ENCODE measurements at places on chromosomes 5 and 9.

GRCh38 chr9:108997112-108997511 lies 16.2 kb downstream of the CTNNAL1 start:
- DNase-seq, result no peak

DNA sequence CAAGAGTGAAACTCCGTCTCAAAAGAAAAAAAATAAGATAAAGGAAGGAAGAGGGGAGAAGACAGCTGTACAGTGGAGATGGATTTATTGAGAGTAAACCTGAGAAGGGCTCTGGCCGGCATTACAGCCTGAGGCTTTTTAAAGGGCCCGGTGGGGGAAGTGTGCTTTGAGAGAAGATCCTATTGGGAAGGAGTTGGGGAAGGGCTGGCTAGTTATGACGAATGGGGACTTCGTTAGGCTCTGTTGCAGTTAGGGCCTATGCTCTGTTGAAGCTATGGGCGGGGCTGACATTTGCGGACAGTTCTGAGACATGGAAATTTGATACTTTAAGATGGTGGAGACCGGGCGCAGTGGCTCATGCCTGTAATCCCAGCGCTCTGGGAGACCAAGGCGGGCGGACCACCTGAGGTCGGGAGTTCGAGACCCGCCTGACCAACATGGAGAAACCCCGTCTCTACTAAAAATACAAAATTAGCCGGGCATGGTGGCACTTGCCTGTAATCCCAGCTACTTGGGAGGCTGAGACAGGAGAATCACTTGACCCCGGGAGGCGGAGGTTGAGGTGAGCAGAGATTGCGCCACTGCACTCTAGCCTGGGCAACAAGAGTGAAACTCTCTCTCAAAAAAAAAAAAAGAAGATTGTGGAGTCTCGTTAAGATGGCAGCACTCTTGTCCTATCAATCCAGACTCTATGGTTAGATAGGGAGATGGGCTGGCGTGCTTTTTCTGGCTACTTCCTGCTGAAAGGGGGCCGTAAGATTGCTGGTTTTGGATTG lies 33.2 kb downstream of the C9orf50 start:
- no peak for DNase-seq

GRCh38 chr5:149878371-149878770 lies 66.2 kb downstream of the PDE6A start:
- no peak for DNase-seq

GRCh38 chr5:163877865-163878264 lies 372.4 kb downstream of the MAT2B start:
- no peak for DNase-seq

DNA sequence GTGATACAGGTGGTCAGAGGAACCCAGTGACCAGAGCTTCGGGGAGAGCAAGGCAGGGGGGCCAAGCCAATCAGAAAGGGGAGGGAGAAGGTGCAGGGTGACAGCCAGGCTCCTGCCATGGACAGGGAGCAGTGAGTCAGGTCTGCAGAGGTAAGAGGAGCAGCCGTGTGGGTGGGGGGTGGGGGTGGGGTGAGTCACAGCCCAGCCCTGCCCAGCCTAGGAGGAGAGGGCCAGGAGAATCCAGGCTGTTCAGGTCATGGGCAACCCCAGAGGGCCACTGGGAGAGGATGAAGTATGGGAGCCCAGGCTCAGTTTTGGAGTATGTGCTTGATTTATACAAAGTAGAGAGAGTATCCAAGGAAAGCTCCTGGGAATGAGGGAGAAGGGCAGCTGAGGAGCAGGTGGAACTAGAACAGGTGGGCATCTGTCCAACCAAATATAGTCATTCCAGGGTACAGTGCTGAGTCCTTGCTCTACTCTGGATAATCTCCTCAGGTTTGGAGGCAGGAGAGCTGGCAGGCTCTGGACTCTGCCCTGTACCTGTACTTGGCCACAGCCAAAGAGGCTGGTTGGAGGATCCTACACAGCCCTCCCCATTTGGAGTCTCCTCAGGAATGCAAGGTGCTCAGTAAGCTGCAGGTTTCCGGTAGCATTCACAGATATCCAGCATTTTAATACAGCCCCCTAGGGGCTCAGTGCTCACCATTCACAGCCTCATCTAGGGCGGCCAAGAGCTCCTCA lies 1.6 kb downstream of the HBEGF start:
- DNase-seq, result no peak

- no peak for DNase-seq
Observed at GRCh38 chr5:174999581-174999980, 275.2 kb downstream of the MSX2 start.

GRCh38 chr5:80976985-80977384 lies 16.8 kb downstream of the RASGRF2 start:
- no peak for DNase-seq

GRCh38 chr5:72921886-72922285 lies 34.0 kb upstream of the FCHO2 start:
- DNase-seq, result no peak

DNA sequence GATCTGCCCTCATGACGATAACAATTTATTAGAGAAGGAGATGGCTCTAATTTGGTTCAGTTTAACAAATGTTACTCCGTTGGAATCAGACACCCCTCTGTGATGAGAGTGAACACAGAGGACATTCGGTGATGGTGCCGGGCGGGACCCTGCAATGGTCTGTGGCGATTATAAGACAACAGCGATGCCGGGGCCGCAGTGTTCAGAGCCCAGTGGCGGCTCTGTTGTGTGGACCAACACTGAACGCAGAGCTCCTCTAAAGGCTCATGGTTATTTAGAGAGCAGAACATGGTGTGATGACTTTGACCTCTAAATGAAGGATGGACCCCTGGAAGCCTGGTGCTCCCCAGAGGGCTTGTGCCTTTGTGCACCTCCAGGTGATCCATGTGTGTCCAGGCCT lies 21.2 kb downstream of the UBE2QL1 start:
- no peak for DNase-seq

DNA sequence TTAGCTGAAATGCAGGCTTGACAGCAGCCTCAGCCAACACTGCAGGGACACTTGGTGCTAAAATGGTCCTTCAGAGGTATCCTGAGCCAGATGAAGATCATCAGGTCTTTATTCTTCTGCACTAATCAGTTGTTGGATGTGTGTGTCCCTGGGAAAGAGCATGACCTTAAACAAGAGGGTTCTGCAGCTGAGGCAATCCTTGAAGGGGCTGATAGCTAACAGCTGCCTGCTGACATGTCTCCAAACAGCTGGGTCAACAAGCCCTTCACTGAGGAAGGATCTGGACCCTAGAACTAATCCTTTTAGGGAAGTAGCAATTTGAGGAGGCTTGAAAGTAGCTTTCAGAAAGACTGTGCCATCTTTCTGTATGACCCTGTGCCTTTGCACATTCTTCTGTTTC lies 376.3 kb upstream of the ACTBL2 start:
- DNase-seq, result no peak

DNA sequence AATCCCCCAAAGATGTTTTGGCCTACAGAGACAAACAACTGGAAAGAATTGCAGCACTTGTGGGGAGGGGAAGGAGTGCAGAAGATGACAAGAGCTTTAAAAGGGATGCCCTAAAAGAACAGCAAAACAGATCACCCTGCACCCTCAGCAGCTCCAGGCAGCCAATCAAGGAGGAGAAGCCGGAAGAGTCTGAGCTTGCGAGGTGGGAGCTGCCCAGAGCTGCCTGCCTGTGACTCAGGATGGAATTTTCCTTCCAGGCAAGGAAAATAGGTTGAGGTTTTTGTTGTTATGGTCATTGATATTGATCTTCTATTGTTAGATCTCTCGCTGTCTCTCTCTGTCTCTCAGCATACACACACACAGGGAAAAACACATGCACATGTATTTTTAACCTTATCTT lies 70.3 kb upstream of the MAP1B start:
- DNase-seq, result no peak

DNA sequence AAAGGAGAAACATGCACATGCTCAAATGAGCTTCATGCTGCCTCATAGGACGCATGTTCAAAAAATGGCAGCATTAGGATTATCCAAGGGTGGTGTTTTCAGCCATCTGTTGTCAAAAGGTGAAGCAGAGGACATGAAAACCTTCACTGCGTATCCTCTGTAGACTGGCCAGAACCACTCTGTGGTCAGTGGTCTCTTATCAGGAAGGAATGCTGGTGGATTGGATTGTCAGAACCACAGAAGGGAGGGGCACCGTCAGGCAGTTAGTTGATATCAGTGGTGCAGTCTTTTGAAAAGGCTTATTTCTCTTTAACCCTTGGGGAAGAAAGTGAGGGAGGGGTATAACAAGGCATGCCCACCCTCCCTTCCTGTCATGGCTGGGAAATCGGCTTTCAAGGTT lies 100.1 kb downstream of the FBXL7 start:
- no peak for DNase-seq

DNA sequence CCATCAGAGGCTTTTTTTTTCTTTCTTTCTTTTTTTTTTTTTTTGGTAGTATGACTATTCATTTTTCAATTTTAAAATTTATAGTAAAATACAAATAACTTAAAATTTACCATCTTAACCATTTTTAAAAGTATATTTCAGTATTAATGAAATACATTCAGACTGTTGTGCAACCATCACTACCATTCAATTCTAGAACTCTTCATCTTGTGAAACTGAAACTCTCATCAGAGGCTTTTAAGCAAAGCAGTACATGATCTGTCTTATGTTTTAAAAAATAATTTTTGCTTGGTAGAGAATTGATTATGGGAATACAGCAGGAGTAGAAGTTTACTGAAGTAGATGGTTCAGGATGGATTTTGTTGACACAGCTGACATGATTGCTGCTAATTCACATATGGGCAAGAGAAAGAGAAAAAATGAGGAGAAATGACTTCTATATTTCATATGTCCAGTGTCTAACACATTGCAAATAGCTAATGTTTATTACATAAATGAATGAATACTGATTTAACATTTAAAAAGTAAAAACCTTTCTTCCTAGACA lies 13.4 kb downstream of the ELOVL7 start:
- no peak for DNase-seq

DNA sequence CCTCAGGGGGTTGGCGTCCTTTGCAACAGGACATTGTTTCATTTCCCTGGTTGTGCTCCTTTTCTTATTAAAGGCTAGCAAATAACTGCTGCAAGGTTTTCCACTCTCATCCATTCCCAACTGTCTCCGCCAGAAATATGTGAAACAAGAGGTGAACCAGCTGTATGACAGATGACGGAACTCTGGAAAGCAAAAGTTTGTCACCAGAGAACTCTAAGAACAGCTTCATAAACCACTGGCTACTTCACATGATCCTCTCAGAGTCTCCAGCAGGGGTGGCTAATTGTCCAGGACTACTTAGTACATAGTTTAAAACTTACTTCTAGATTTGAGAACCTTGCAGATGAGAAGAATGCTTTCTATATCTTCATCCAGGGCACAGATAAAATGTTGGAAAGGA lies 195.9 kb upstream of the RAD23B start:
- DNase-seq, result no peak

GRCh38 chr5:177437623-177438022 lies 9.0 kb upstream of the PRR7 start:
- no peak for DNase-seq

GRCh38 chr5:156683509-156683908 lies 166.6 kb upstream of the PPP1R2B start:
- no peak for DNase-seq

DNA sequence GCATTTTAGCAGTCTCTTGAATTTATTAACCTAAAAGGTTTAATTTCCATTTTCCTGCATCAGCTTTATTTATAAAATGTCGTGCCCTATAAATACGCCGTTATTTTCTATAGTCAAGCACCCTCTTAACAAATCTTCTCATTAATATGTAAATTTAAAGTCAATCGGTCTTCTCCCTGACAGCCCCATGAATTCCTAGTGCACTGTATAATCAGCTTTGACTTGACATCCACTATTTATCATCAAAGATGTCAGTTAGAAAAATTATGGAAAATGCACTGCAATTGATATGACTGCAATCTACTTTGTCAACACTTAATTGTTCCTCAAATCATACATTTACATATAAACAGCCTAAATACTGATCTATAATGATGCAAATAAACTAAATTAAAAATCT lies 83.4 kb downstream of the AP3B1 start:
- no peak for DNase-seq

- no peak for DNase-seq
Observed at GRCh38 chr9:136140966-136141365, 22.3 kb upstream of the TMEM250 start.

- DNase-seq, result no peak
Observed at GRCh38 chr5:107485184-107485583, 185.6 kb downstream of the EFNA5 start.

- DNase-seq, result no peak
Observed at GRCh38 chr9:22215521-22215920, 206.4 kb upstream of the CDKN2B start.

DNA sequence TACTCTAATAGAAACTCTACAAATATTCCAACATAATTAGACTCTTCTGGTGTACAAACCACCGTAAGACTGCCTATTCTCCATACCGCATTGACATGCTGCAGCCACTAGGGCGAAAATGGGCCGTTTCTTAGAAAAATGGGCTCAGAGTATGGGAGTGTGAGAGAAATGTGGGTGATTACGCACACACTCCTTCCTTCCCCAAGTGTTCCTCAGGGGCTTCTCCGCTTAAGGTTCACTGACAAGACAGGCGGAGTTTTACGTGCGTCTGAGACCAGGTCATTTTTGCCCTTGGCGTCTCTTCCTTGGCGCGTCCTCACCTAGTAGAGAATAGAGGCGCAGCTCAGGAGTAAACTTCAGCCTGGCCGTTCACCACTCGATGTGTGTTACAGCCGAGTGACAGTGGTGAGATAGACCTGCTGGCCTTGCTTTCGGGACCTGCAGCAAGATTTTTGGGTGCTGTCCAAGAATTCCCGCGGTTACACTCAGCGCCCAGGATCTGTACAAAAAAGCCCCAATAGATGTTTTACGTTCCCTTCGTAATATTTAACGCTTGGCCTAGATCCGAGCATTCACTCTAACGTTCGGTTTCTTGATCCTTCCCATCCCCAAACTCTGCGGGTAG lies 1.8 kb upstream of the NTRK2 start:
- no peak for DNase-seq

DNA sequence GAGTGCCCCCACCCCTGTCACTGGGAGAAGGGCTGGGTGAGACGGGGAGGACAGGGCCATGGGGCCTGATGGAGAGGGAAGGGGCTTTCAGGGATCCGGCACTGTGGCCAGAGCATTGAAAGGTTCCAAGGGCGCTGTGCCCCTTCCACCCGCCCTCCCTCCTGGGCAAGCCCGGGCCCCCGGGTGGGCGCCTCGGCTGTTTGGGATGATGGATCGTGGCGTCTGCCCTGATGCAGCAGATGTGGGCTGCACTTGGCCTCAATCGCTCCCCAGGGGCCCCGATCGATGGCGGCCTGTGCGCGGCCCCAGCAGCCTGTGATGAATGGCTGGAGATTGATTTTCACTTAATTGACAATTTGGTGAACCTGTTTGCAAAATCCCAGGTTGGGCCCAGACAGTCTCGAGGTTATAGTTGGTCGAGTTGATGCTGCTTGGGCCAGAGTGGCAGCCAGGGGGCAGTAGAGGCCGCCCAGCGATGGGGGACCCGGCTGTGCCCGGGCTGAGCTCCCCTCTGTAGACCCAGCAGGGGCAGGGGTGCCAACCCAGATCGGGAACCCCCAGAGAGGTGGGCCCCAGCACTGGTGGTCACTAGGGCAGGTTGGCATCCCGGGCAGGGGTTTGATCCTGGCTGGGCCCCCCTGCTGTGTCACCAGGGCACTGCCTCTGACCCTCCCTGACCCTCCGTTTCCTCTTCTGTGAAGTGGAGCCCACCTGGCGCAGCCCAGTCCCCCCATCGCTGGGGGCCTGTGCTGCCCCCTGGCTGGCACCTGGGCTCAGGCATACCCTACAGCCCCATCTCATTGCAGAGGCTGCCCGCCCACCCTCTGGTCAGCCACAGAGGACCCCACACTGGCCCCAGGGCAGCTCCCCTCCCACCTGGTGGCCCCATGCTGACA lies 34.7 kb downstream of the LHX3 start:
- no peak for DNase-seq
